ENCODE measurements at places on chromosomes 5 and 9. TPM values are rescaled to one million over a fixed set of nuclear protein-coding genes. Genes with fewer than 3 reads are reported as not detected.

SPATA31E1 gene
- not detected for total RNA-seq

CKMT2 gene
- 0.38 TPM for total RNA-seq

EXOSC2 gene
- 27.7 TPM for total RNA-seq

C5orf46 gene
- not detected for total RNA-seq

PKD2L2 gene
- total RNA-seq: not detected
